Mesothelial cell of epicardium (in vitro differentiated cells): ENCODE measurements at places on chromosomes 13 and 19. TPM values are rescaled to one million over a fixed set of nuclear protein-coding genes. Genes with fewer than 3 reads are reported as not detected.

Gene ZNF575
- total RNA-seq, result 2.3 to 2.8 TPM (median 2.6 TPM) in 3 replicates

- no peak overlapping the region for H3K27ac ChIP-seq
- H3K27me3 ChIP-seq, result no peaks in the 10 kb centered on the region
- DNase-seq, result no peak
- peaks cover 17% of the 10 kb centered on the region for H3K36me3 ChIP-seq
- no peak overlapping the region for H3K4me3 ChIP-seq
Observed at GRCh38 chr19:34489175-34489574, 7.6 kb downstream of the WTIP start.

- no peaks in the 10 kb centered on the region for H3K27me3 ChIP-seq
- no peak overlapping the region for H3K4me3 ChIP-seq
- peak overlapping the region; percentile 11 for H3K27ac ChIP-seq
- H3K36me3 ChIP-seq, result no peaks in the 10 kb centered on the region
Observed at GRCh38 chr13:73167028-73167820, 108.4 kb downstream of the KLF5 start.

DNA sequence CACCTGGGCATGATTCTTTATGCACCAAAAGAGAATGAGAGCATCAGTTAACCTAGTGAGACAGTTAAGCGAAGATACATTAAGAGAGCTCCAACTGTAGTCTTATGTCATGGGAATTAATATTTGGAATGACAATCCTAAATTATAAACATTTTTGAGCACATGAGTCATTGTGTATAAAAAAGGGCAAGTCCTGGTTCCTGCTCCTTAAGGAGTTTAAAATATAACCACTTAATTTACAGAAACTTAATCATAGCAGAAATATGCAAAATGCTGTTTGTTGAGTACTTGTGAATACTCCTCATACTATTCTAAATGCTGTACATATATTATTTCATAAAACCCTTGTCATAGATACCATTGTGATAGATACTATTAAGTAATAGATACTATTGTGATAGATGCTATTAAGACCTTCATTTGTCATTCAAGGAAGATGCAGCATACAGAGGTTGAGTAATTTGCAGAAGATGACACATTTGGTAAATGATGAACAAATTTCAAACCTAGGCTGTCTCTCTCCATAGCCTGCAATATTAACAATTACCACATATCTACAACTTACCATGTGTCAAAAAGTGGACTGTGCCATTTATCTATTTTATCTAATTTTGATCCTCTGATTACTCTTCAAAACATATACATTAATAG, 301.0 kb downstream of the TBC1D4 start:
- H3K36me3 ChIP-seq, result peaks cover 7% of the 10 kb centered on the region
- no peak for DNase-seq
- H3K27me3 ChIP-seq, result no peaks in the 10 kb centered on the region
- H3K4me3 ChIP-seq, result no peak overlapping the region
- H3K4me1 ChIP-seq, result peaks cover 15% of the 10 kb centered on the region

Gene SLAIN1
- 32.8 to 33.4 TPM (median 32.9 TPM) in 3 replicates for total RNA-seq

DNA sequence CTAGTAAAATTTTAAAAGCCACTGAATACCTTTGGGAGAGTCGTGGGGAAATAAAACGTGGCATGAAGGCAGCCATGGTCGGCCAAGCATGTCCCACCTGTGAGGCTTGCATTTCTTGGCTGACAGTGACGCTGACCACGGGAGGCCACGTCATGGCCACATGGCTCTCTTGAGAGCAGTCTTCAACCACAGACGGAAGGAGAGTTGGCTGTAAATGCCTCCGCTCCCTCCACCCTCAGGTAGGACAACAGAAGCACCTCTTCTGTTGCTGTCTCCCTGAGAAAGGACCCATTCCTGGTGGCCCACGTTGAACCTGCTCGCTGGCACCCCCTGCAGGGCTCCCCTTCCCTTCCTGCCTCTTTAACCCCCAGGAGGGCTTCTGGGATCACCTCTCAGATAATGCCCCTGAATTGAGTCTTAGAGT, 10.6 kb upstream of the LRRC25 start:
- no peak for DNase-seq
- no peak overlapping the region for H3K4me3 ChIP-seq
- no peaks in the 10 kb centered on the region for H3K27me3 ChIP-seq
- H3K4me1 ChIP-seq, result peaks cover 7% of the 10 kb centered on the region
- H3K27ac ChIP-seq, result no peak overlapping the region

- no peaks in the 10 kb centered on the region for H3K4me1 ChIP-seq
- peaks cover 1% of the 10 kb centered on the region for H3K27me3 ChIP-seq
- peaks cover 9% of the 10 kb centered on the region for H3K36me3 ChIP-seq
- H3K27ac ChIP-seq, result no peak overlapping the region
Observed at GRCh38 chr13:70490320-70490935, 382.2 kb upstream of the KLHL1 start.

Gene LYL1
- 3.4 to 4.0 TPM (median 3.8 TPM) in 3 replicates for total RNA-seq
